ENCODE measurements at places on chromosomes 7 and 10. TPM values are rescaled to one million over a fixed set of nuclear protein-coding genes. Genes with fewer than 3 reads are reported as not detected.

GRCh38 chr10:66538371-66538770, 387.5 kb upstream of the LRRTM3 start:
- no peak for ATAC-seq

RPEL1 gene
- 0.28 TPM for total RNA-seq

CAV1 gene
- 1.3 TPM for total RNA-seq

DNA sequence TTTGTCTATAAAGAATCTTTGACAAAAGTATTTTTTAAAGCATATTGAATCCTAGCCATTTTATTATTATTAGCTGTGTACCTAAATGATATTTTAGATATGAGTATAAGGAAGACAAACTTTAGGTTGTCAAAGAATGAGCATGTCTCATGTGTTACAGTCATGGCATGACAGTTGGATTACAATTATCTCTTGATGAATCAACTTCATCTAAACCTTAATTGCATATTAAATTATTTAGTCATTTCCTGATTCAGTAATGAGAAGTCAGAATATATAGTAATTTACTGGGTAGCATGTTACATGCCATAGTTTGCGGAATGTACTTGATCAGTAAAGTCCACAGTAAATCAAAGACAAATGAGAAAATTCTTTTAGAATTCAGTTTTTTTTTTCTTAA, 59.2 kb downstream of the MAPK8 start:
- no peak for ATAC-seq

DNA sequence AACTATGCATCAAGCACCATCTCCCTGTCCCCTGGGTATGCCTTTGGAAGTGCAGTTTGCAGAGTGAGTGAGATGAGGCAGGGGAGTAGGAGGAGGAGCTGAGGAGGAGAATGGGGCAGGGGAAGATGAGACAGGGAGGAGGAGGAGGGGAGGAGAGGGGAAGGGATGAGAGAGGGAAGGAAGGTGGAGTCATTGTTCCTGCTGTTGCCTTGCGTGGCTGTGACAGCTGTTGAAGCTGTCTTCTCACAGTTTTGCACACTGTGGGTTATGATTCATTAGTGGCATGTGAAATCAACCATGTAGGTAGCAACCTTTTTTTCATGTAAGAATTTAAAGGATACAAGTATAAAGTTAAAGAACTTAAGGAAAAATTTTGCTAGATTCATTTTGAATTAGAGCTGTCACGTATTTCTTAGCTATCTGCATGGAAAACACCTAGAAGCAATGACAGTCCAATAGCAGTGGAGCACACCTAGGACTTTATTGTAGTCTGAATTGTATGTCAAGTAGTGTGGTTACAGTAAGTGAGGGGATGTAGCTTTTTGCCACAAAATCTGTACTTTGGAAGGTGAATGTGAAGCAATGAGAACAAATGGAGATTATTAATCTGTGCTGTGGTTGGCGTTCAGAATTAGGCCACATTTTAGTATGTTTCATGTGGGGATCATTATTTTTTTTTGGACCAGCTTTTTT, 21.7 kb downstream of the CCM2 start:
- peak; percentile 76 for ATAC-seq

DNA sequence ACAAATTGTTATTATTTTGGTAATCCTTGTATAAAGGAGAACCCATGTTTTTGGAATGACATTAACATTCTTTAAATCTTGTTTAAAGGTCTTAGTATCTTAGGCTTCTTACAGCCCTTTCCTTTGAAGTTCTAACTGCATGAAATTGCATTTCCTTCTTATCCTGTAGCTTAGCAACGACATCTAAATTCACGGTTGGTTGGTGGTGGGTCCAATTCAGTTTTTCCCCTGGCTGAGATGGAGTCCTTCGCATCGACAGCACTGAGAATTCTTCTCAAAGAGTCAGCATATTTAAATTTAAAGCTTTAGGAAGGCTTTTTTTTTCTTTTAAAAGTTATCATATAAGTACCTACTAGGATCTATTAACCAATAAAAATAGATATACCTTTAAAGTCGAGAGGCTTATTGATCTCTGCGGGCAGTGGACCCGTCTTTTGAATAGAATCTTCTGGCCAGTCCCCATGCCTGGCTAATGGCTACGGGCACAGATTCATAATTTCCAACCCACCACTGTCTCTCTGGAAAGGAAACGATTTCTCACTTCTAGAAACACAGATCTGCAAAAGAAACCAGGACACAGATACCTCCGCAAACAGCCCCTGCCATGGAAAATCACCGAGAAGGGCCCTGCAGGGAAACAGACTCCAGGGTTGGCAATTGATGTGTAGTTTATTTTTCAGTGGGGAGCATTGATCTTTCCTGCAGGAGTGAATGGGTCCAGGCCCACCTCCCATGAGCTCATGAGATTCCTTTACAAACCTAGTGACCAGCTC, 63.4 kb downstream of the RAMP3 start:
- ATAC-seq = no peak
